ENCODE measurements at places on chromosomes 6 and 20.

- no peak for DNase-seq
These were observed 23.6 kb downstream of the BNIP5 start for GRCh38 chr6:36312854-36313648.

GRCh38 chr6:1335367-1336037, 23.6 kb downstream of the FOXQ1 start:
- DNase-seq = no peak

DNA sequence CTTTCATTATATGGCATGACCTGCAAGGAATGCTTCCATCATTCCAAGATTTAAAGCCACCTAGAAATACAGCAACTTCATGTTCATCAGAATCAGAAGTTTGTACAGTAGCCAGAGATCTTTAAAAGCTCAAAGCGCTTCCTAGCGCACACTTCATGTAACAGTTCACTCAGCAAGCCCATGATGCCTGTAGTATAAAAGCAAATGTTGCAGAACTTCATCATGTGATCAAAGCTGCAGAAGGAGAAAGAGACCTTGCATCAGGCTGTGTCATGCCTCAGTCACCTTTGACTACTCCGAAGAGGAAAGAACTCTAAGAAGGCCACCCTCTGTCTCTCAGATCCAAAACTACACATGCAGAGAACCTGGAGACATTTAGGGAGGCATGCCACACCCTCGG, 78.5 kb downstream of the AGPAT4 start:
- DNase-seq = no peak

GRCh38 chr6:13941902-13942301, 17.1 kb downstream of the RNF182 start:
- DNase-seq = no peak

GRCh38 chr20:4070323-4071177, 55.2 kb upstream of the RNF24 start:
- no peak for DNase-seq

DNA sequence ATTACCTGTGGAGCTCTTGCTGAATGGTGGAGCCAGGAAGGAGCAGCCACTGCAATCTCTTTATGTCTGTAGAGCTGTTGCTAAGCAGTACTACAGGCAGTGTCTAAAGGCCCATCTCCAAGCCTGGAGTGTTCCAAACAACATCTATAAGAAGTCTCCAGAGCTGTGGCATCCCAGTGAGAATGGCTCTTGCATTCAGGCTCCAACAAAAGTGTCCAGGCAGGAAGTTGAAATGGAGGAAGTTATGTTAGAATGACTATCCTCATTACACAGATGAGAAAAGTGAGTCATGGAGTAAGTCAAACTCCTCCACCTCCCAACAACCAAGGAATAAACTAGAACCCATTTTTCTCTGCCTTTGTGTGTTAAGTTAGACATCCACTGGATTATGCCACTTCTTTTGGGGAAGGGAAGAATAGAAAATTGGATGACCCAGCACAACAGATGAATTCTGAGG, 288.5 kb upstream of the STXBP5 start:
- no peak for DNase-seq

DNA sequence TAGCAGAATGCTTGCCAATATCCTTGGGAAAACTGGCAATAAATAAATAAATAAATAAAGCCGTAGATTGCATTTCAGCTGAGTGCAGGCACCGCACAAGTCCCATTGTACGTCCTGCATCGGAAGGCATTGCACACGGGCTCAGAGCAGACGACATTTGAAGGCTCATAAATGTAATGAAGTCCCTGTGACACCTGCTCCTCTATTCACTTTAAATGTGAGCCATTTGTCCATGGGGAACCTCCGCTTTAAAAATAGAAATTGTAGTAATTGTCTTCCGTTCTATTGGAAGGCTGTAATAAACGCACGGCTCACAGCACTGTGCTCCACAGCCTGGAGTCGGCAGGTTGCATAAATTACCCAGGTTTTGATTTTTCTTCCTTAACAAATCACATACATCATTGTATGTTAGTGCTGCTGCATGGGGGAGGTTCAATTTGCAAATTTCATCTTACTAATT, 32.6 kb downstream of the MYT1 start:
- no peak for DNase-seq

DNA sequence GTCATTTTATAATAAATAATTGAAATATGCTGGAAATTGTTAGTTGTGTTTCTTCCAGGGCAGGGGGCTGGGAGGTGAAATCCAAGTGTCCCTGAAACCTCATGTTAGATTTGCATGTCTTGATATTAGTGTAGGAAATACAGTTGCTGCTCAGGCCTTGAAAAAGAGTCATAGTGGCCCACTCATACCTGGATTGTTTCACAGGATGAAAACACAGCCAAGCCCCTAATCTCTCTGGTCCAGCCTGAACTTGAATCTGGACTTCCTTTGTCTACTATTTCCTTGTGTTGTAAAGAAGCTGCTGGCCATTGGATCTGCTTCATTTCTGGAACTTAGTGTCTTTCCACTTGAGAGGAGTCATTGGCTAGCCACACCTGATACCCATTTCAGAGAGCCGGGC, 108.8 kb upstream of the JARID2 start:
- DNase-seq = no peak

DNA sequence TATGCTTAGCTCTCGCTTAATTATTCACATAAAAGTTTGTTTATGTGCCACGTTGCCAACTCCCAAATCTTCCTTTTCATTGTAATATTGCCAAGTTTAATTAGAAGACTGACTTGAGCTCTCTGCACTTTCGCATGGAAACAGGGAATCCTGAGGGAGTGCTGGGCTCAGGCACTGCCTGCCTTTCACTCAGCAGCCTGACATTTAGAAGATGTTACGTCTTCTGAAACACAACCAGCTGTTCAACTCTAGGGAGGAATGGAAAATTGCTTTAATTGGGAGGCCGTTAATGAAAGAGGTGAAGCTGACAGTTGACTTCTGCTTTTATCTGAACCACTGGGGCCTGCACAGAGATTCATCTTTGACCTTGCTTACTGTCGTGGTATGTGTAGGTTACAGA, 77.4 kb upstream of the MTHFD1L start:
- DNase-seq = no peak

DNA sequence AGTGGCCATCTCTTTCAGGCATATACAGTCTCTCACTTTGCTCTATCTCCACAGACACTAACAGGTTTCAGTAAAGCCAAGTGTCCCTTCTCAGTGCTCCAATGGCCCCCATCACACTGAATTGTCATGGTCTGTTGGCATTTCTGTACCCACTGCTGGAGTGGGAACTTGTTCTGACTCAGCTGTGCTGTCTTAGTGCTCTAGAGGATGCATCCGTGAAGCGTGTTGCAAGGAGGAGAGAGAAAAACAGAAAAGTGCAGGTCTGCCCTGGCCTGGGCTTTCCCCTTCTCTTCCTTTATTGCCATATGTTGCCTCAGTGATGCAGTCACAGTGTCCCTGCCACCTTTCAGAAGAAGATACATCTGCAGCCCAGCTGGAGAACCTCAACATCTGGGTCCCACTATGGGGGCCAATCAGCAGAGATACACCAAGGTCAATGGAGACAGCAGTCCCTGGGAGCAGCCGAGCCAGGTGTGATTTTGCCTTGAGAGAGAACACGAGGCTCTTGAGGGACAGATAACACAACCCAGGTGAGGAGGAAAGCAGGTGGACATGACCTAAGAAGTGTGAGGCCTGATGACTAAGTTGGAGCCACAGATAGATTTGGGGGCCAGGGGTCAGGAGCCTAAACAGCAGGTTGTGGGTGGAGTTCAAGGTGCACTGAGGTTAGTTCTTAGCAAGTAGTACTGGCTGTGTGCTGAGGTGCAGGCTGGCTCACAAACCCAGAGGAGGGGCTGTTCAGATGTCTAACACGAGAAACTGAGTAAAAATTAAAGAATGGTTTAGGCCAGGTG, 5.6 kb upstream of the PLCG1 start:
- no peak for DNase-seq

DNA sequence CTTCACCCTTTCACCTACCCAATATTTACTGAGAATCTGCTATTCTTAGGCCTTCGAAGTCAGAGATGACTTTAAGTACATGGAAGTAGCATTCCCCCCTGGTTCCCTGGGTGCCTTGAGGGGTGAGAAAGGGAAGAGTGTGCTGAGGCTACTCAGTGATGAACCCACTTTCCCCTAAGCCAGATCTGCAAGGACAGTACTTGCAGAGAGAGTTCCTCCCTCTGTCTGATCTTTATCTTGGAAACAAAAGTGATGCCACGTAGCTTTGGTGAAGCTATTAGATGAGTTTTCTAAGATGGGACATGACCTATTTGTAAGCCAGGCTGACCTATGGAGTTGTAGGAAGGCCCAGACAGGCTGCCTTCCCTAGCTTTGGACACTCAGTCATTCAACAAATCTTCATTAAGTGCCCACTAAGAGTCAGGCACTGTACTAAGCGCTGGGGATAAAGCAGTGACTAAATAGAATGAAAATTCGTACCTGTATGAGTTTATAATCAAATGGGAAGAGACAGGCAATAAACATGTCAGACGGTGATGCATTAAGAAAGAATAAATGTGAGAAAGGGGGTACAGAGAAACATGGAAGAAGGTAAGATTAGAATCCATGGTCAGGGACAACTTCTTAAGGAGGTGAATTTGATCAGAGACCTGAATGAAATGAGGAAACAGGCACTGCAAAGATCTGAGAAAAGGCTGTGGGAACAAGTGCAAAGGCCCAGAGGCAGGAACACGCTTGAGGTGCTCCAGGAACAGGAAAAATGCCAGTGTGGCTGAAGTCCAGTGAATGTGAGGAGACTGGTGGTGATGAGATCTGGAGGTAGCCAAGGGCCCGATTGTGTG, 42.2 kb downstream of the BCL2L1 start:
- no peak for DNase-seq

- DNase-seq = no peak
These were observed 778 bp downstream of the MCCD1 start for GRCh38 chr6:31529329-31530150.

GRCh38 chr20:44336725-44337380, at the start of gene R3HDML:
R3HDML (plus strand) TSS chr20:44337043; CDS start chr20:44337158, 115 bp downstream.
- no peak for DNase-seq

DNA sequence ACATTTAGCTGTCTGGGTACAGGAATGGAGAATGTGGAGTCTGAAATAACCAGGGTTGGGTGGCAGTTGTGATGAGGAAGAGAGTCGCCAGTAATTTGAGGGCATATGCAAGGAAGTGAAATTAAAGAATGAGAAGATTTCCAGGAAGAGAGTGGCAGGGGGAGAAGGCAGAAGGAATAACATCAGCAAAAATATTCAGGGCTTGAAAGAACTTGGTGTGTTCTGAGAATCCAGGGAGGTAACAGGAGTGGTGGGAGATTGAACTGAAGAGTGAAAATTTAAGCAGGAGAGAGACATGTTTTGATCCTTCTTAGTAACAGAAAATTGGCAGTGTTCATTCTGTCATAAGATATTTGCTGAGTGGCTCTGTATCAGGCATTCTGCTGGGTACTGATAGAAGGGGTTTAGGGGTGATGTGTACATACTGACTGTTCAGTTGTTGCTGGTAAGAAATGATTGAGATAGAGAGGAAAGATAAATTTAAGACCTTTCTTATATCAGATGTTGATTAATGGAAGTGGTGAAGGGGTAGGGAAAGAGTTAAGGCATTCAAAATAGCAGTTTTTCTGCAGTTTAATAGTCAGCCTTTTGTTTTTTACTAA, 54.7 kb downstream of the PHF20 start:
- DNase-seq = no peak

- no peak for DNase-seq
These were observed 5.9 kb upstream of the VSTM2L start for GRCh38 chr20:37896932-37897548.

DNA sequence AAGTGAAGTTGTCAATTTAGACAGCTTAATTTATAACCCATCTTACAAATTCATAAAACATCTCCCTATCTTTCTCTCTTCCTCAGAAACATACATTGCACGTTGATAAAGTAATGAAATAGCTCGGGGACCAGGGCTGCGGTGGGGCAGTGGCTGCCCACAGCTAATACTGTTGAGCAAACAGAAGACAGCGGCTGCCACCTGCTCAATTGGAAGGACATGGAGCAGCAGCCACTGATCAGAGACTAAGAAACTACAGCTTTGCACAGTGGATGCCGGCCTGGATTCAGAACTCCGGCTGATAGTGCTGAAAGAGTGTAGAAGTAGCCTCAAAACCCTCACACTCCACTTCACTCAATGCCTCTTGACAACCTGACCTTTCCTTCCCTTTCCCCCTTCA, 157.9 kb upstream of the PDE10A start:
- DNase-seq = no peak

DNA sequence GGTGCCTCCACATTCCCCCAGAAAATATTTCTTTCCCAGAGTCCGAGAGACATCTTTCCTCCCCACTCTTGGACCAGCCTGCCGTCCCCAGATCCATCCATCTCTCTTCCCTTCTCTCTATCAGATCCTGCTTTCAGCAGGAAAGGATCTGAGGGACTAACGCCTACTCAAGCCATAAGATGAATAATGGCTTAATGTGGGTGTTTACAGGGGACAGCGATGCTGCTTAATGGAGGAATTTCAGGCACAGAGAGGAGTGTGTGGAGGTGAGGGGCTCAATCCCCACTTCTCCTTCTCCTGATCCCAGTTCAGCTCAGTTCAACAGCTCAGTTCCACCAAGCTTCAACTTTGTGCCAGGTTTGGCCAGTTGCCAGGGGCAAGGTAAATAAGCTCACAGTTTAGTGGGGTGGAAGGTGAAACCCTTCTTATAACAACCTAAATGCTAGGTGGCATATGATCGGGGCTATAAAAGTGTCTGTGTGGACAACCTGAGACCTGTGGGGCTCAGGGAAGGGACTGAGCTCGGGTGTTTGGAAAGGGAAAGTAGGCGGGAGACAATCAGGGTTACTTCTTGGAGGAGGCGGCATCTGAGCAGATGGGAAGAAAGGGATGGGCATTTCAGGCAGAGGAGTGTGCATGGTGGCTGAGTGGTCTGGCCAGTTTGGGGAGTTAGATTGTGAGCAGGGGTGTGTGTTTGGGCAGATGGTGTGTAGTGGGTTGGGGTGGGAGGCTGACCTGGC, 55.8 kb downstream of the CDH22 start:
- no peak for DNase-seq

DNA sequence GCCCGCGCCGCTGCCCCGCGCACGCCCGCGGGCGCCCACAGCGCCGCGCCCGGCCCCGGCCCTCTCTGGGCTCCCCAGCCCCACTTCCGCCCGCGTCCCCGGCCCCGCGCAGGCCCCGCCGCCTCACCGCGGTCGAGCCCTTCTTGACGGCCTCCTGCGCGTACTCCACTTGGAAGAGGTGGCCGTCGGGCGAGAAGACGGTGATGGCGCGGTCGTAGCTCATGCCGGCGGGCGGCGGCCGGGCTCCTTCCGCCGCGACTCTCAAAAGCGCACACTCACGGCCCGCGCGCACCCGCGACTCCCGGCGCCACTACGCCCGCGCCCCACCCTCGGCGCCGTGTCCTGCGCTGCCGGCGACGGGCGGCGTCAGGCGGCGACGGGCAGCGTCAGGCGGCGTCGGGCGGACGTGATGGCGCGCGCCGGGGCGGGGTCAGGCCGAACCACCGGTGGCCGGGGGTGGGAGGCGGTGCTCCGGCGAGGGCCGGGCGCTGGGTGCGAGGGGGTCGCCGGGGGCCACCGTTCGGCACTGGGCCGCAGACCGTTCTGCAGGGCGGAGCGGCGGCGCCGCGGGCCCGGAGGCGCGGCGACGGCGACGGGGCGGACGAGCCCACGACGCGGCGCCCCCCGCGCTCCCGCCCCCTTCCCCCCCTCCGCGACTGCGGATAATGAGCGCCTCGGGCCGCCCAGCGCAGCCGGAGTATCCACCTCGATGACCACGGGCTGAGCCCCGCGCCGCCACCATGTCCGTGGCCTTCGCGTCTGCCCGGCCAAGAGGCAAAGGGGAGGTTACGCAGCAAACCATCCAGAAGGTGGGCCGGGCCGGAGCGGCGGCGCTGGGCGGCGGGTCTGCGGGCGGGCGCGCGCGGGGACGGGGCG, at the start of the genes PSMA7 and SS18L1:
TSS of gene PSMA7 (minus strand) at position 314 of the 876 bp plus-strand sequence. CDS start at position 223, 91 bp downstream.
TSS of gene SS18L1 (plus strand) at position 689 of the 876 bp plus-strand sequence. CDS start at position 741, 52 bp downstream.
- peak; percentile 79 for DNase-seq
